ENCODE measurements at places on chromosomes 5 and 9.

- DNase-seq: no peak
Observed at GRCh38 chr9:129900263-129901027, 65.2 kb downstream of the USP20 start.

DNA sequence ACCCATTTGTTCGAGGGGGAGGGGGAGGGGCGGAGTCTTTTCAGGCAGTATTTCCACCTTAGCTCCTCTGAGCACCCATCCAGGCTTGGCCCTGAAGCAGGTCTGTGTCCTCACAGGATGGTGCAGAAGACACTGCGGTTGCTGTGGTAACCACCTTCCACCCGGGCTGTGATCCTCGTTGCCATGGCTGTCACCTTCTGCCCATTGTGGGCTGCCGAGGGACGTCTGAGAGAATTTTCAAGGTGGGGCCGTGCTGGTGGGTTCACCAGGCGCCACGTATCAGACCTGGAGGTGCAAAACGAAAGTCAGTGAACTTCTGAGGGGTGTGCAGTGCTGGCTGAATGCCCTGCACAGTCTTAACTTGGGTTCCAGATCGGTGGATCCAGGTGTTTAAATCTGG is 26.7 kb downstream of the POLR1E start:
- DNase-seq: no peak

- no peak for DNase-seq
Observed at GRCh38 chr9:89427621-89428221, 70.2 kb downstream of the SEMA4D start.

DNA sequence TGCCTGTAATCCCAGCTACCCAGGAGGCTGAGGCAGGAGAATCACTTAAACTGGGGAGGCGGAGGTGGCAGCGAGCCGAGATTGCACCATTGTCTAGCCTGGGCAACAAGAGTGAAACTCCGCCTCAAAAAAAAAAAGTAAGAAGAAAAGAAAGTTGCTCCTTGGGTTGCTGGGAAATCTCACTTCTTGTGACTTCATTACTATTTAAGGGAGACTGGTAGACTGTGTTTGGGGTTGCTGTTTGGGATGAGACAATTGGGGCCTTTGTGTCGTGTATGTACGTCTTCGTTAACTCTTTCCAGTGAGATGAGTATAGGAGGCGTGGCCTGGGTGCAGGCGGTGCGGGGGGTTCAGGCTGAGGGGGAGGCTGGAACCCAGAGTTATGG is 11.6 kb downstream of the NDST1 start:
- no peak for DNase-seq

GRCh38 chr9:131801810-131802209 is 61.9 kb upstream of the RAPGEF1 start:
- no peak for DNase-seq

GRCh38 chr5:144395704-144396103 is 225.0 kb downstream of the KCTD16 start:
- DNase-seq: no peak

DNA sequence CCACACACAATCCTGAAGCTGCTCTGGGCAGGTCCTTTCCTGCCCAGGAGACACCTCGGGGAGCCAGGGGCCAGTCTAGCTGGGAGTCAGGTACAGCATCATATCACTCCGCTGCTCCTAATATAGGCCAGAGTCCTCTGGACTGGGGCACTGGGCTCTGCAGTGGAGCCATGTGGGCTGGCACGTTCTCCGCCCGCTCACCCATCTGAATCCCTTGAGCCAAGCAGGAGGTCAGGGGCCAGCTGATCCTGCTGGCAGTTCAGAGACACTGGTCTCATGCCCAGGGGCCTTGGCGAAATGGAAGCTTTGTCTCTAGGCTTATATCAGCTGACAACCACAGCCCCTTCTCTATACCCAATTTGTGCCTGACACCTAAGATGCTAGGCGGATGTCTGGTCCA is 9.3 kb upstream of the CORO2A start:
- no peak for DNase-seq

- no peak for DNase-seq
Observed at GRCh38 chr9:76200315-76200714, 193.9 kb downstream of the RFK start.

DNA sequence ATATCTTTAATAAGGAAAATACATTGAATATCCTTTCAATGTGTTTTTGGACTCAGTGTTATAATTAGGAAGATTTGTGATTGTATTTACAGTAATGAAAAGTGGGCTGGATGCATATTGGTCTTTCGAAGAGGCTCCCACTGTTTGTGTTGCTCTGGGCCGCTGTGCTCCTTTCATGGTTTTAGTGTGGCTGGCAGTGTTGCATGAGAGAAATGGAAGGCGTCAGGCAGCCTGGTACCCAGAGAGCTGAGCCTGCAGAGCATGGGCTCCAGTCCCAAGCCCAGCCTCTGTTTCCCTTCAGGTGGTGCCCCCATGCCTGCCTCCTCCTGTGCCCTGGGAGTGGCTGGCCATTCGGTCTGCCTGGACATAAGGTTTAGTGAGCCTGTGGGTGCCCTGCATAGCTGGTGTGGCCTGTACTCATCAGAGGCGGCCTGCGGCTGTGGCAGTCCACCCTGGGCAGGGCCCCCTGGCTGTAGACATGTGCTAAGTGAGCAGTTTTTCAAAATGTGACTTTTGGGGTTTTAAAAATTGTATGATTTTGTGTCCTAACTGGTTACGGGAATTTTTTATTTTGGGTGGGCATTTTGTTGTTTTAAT is 27.4 kb upstream of the FAM120AOS start:
- DNase-seq: no peak

GRCh38 chr9:107280543-107280942 is 2.5 kb upstream of the RAD23B start:
- DNase-seq: no peak
